ENCODE measurements at places on chromosomes 5 and 9.

DNA sequence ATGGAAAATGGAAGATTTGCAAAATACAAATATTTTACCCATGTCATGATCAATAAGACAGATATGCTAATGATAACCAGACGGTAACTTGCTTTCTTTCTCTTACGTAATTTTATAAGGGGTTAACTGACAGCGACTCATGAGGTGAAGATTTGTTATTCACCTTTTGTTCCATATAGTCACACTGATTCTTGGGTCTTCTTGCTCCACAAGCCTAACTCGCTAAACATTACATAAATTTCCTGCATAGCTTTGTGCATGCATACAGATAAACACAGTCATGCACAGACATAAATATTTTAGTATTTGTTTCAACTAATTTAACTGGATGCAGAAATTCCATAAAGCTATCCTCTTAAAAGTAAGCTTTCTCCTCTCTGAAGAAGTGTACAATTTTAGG, 225.9 kb downstream of the VPS13A start:
- DNase-seq, result no peak

DNA sequence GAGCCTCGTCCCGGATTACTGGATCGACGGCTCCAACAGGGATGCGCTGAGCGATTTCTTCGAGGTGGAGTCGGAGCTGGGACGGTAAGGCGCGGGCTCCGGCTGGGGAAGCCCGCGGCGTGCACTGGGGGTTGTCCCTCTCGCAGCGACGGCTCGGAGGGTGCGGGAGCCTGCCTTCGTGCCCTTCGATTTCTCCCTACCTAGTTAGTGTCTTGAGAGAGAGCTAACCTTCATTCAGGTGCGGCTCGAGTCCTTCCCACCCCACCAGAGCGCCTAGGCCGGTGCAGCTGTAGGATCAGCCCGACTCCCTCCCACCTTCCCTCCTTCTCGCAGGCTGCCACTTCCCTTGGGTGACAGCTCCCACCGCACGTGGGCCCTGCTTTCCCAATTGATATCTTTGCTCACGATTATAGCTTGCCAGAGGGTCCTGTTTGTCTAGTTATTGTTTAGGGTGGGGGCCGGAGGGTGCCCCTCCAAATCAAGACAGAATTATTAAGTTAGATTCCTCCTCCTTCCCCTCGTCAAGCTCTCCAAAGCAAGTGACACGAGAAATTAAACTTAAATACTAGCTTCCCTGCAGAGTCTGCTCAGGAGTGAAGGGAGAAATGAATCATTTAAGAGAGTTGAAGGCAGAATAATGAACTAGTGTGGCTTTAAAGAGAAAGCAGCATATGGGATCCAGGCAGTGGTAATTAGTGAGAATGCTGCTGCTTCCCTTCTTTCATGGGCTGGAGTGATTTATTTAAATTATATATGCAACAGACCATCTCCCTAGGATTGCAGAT, 569 bp downstream of the CAMK4 start:
- DNase-seq, result no peak

- DNase-seq, result peak; percentile 80
Measured at GRCh38 chr5:10724781-10725507, 36.1 kb downstream of the DAP start.

DNA sequence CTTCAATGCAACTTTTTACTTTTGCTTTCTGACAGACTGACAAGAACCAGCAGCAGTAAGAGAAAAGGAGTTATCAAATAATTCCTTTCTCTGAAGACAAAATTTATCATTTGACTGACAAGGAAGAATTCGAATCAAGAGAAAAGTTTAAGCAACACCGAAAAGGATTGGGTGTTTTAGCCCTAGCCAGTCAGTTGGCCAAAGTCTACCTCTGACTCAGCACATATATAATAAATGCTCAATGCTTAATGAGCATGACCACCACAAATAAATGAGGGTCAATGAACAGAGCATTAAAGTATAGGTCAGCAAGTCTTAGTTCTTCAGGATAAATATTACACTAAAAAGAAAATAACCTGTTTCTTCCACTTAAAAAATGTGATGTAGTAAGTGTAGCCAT, 1603.5 kb upstream of the C9orf72 start:
- DNase-seq, result no peak

DNA sequence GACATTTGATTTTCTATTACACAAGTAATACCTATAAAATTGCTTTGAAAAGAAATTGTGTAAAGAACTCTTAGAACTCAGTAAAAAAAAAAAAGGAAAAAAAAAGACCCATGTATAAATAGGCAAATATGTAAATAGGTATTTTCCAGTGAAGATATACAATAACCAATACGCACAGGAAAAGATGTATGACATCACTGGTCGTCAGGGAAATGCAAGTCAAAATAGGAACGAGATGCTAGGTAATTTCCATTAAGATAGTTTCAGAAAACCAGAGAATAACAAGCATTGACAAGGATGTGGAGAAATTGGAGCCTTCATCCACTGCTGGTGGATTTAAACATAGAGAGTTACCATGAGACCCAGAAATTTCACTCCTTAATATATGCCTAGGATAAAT, 708.8 kb downstream of the MTRR start:
- no peak for DNase-seq

- DNase-seq, result no peak
Measured at GRCh38 chr9:134326724-134327601, 708 bp downstream of the RXRA start.

DNA sequence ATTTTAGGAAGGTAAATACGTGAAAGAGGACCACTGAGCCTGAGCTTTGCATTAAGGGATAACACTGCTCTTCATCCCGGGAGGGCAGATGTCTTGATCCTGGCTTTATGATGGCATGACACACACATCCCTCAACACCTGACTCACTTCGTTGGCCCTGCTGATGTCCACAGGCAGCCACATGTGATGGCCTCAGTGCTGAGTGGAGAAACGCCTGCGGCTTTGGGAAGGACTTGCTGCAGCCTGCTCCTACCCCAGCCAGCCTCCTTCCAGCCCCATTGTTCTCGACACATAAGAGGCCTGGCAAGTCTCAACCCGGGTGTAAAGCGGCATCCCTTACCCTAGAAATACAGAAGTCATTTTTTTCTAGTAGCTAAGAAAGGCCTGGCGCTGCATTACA, 169.0 kb downstream of the SYK start:
- DNase-seq, result no peak

GRCh38 chr9:96009690-96010472, 134.4 kb downstream of the ERCC6L2 start:
- no peak for DNase-seq

- DNase-seq, result no peak
Measured at GRCh38 chr9:117000196-117000723, 313.2 kb downstream of the TRIM32 start.

DNA sequence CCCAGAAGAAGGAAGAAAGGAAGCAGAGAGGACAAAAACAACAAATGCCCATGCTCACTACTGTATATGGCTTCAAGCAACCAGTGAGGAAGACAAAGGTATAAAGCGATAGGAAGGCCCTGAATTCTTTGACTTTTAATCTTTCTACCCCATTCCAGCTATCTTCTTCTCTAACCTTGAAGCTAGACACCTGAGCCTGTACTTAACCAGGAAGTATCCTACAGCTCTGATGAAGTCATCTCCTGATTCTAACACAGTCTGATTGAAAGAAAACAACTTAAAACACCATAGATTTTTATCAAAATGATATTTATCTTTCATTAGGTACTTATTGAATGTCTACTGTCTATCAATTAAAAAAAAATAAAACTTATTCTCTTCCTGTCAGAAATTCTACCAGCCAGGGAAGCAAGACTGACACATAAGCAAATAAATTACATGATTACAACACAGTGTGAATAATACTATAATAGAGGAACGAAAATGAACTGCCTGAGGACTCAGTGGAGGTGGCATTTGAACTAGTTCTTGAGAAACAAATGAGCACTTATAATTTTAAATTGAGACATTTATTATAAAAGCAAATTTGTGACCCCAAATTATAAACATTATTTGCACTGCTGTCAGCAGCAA, 123.3 kb upstream of the ELL2 start:
- DNase-seq, result no peak

- no peak for DNase-seq
Measured at GRCh38 chr5:94113-94892, 2.3 kb downstream of the PLEKHG4B start.

- DNase-seq, result no peak
Measured at GRCh38 chr5:7540736-7541485, 145.0 kb downstream of the ADCY2 start.

DNA sequence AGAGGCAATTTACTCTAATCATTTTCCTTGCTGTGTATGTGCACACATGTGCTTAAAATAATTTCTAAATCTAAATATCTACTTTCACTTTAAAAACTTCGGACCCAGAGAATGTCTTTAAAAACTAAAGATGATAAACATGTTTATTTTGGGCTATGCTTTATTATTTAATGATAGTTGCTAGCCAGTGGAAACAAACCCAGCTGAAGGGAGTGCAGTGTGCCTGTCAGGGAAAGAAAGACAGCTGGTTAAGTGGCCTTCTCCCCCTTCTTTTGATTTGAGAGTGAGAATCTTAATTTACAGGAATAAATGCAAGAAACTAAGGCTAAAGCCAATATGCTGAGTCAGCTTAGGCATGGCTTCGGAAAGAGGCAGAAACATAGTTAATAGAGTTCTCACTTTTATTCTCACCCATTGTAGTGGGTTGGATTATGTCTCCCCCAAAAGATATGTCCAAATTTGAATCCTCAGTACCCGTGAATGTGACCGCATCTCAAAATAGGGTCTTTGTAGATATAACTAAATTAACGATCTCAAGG, 111.4 kb downstream of the DCP2 start:
- no peak for DNase-seq

DNA sequence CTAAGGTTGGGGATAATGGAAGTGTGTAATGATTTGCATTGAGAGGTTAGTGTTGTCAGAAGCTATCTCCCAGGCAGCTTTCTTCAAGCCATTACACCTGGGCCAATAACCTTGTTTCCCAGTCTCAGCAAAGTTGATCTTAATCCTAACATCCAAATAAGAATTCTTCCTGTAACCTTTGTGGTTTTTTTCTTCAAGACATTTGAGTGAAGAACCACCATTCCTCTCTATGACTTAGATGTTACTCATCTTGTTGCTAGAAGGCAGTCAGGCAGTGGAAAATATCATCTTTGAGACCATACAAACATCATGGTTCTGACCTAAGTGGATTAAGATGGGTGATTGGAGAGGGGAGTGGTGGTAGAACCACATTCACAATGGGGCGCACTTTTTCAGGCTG, 103.5 kb downstream of the NDUFAF2 start:
- DNase-seq, result peak; percentile 68

DNA sequence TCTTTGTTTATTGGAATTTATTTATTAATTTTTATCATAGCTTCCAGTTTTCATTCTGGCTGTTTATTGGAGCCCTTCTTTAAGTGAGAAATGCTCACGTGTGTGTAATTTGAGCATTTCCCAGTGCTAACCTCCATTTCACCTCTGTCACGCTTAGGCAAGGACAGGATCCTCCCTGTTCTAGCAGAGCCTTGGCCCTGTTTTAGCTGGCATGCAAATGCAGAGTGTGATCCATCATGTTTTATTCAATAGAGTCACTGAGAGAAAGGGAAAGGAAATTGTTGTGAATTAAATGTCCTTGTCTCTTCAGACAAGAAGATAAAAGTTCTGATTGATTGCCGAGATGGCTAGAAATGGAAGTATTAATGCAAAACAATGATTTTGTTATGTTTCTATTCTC, 137.3 kb upstream of the ACO1 start:
- DNase-seq, result no peak

DNA sequence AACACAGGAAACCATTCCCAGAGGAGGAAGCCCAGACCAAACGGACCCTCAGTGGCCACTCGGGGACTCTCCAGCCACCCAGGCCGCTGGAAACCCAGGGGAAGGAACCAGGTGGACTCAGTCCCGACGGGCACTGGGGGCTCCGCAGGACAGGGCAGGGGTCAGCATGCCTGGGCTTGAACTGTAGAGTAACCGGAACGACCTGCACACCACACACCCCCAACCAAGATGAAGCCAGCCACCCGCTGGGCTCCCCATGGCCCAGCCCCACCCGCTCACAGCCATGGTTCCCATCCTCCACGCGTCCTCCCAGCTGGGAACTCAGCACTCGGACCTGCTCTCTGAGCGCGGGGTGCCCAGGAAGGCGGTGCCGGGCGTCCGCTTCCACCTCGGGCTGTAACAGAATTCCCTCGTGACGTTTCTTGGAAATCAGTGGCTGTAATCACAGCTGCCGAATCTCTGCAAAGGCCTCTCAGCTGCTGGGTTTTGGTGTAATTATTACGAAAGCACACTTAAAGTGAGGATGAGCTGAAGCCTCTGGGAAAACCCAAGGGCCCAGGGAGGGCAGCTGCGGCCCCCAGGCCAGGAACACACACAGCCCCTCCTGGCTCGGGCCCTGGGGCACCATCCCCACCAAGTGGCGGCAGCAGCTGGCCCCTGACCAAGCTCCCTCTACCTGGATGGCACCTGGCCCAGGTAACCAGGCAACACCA, 13.8 kb downstream of the NACC2 start:
- DNase-seq, result no peak

DNA sequence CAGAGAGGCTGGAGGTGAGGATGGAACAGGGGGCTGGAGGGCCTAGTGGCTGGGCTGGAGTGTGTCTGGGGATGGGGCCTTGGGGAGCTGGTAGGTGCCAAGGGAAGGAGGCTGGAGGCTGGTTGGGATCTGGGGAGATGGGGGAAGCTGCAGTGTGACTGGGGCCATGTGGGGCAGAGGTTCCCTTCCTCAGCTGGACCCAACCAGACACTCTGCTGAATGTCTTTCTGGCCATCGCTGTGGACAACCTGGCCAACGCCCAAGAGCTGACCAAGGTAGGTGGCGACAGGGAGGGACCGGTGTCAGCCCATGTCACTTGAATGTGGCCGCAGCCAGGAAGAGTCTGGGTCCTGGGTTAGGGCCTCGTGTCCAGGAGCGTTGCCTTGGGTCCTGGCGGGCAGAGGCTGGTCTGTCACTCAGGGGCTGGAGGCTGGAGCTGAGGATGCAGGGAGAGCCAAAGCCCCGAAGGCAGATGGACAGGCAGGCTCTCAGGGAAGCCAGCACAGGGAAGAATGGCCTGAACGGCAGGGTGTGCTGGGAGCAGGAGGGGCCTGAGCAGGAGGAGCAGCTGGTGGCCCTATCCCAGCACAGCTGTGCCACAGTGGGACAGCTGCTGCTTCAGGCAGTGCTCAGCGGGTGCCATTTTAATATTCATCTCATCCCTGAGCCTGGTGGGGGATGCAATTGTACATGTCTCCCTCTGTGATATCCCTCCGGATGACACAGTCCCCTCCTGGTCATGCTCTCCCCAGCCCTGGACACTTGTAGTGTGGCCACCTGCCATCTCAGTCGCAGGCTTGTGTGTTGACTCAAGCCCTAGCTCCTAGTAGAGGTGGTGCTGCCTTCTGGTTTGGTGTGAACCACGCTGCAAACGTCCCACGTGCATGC, 132.5 kb downstream of the CACNA1B start:
- no peak for DNase-seq

- DNase-seq, result no peak
Measured at GRCh38 chr9:98529841-98530240, 178.9 kb downstream of the GABBR2 start.
